Colonic mucosa (tissue), 4 donors: ENCODE measurements at places on chromosomes 12 and 14. TPM values are rescaled to one million over a fixed set of nuclear protein-coding genes. Genes with fewer than 3 reads are reported as not detected.

The CHMP4A gene
- total RNA-seq = 48.0 TPM

DNA sequence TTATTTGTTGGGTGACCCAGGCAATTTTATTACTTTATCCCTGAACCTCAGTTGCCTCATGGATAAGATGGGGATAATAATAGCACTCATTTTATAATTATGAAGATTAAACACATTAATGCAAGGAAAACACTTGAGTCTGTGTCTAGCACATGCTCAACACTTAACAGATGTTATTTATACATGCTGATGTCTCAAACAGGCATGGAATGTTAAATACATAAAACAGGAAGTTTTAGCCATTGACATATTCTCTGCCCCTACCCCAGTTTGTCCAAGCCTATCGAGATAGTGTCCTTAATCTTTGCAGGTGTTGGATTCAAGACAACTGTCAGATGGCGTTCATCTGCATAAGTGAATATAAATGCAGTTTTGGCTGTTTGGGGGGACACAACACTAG, 109.8 kb downstream of the SCAF11 start:
- H3K27ac ChIP-seq = no peak overlapping the region
- no peak for DNase-seq
- no peaks in the 10 kb centered on the region for H3K36me3 ChIP-seq
- no peaks in the 10 kb centered on the region for H3K27me3 ChIP-seq
- no peaks in the 10 kb centered on the region for H3K4me1 ChIP-seq

DNA sequence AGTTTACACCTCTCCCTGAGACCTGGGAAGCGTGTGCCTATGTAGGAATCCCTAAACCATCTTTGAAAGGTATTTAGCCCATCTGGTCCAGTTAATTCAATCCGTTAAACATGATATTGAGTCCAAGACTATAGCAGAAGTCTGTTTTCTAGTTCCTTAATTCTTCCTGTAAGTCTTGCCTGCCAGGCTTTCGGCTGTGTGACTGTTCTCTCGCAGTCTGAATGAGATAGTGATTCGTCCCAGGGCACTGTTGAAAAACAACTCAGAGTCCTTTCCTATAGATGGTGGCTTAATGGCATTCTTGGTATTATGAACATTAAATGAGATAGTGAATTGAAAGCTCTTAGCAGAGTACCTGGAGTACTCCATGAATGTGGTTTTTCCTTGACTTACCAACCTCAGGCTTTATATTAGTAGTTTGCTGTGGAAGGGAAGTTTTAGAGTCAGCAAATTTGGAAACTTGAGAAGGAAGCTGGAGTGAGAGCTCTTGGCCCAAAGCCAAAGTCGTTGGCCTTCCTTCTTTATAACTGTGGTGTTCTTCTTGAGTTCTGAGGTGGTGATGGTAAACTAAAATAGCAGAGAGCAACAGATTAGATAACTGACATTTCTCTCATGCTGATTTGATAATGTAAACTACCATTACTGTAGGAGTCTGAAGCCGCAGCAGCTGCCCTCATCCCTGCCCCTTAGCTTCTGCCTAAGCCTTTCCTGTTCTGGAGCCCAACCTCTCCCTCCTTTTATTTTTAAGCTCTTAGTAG, 76.5 kb downstream of the TGFB3 start:
- no peaks in the 10 kb centered on the region for H3K4me1 ChIP-seq
- no peaks in the 10 kb centered on the region for H3K27me3 ChIP-seq
- no peaks in the 10 kb centered on the region for H3K36me3 ChIP-seq
- no peak overlapping the region for H3K4me3 ChIP-seq

GRCh38 chr12:110689281-110690126, 589 bp upstream of the HVCN1 start:
- H3K4me1 ChIP-seq = peaks cover 4% of the 10 kb centered on the region
- H3K27me3 ChIP-seq = no peaks in the 10 kb centered on the region
- peak overlapping the region; percentile 67 for H3K27ac ChIP-seq
- peak overlapping the region; percentile 60 for H3K4me3 ChIP-seq

The GALNT16 gene
- 1.6 TPM for total RNA-seq

- H3K4me1 ChIP-seq = no peaks in the 10 kb centered on the region
- H3K27me3 ChIP-seq = no peaks in the 10 kb centered on the region
- no peak overlapping the region for H3K4me3 ChIP-seq
- no peak for DNase-seq
- no peaks in the 10 kb centered on the region for H3K36me3 ChIP-seq
- no peak overlapping the region for H3K27ac ChIP-seq
These were observed 138.2 kb downstream of the CACNA1C start for GRCh38 chr12:2190896-2191533.

GRCh38 chr14:51619561-51619960, 32.1 kb upstream of the FRMD6 start:
- no peaks in the 10 kb centered on the region for H3K4me1 ChIP-seq
- H3K27ac ChIP-seq = no peak overlapping the region
- no peak for DNase-seq
- no peak overlapping the region for H3K4me3 ChIP-seq
